AG20443 (cell line): ENCODE measurements at places on chromosomes 3 and 15.

GRCh38 chr15:96297783-96298182, 32.7 kb upstream of the NR2F2 start:
- no peak for DNase-seq

GRCh38 chr15:88071141-88071540, 185.4 kb downstream of the NTRK3 start:
- no peak for DNase-seq

DNA sequence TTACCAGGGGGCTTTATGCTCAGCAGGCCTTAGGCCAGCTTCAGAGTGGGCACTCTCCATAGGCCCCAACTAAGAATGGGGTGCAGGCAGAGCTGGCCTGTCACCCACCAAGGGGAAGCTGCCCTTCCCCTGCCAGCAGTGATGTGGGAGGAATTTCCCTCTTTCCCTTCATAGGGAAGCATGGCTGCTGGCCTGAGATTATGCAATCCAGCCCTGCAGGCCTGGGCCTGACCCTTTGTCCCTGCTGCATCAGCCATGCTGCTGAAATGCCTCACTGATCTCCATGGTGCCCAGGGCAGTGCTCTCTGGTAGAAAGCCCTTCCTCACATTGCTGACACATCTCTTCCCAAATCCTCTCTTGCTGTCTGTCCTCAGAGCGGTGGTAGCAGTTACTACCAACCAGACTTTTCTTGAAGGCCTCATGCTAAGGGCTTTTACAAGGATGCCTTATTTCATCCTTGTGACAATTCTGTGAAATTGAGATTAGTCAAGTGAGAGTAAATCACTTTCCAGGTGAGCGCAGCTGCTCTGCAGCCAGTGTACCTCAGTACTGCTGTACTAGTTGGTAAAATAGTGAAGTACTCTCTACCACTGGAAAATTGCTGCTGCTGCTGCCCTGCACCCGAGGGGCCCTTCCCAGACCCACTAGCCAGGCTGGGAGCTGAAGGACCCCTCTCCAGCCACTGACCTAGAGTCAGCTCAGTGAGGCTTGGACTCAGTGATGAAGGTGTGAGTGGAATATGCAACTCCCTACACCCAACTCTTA, 33.8 kb downstream of the MRAS start:
- DNase-seq, result peak; percentile 81

- DNase-seq, result no peak
Observed at GRCh38 chr3:53252096-53252946, 3.5 kb downstream of the TKT start.

DNA sequence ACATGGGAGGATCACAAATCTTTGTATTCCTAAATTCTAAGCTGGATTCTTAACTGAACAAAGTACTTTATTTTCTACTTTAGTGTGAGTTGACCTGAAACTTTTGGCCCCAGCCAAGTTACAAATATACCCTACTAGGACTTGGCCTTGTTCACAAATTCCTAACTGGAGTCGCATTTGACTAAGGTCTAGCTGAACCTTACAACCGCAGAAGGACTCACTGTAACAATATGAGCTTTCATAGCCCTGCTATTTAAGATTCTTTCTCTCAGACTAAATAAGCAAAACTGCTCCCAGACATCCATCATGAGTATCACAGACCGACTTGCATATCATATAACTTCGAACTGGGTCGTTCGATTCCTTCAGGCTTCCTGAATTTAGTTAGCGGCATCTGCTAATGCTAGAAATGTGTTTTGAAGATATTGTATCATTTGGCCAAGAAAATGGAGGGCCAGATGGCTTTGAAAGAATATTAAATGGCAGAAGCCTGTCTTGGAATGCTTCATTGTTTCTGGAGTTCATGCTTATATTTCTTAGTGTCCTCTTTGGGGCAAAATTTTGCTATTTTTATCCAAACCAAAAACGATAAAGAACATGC, 28.4 kb upstream of the ADAMTS9 start:
- no peak for DNase-seq

DNA sequence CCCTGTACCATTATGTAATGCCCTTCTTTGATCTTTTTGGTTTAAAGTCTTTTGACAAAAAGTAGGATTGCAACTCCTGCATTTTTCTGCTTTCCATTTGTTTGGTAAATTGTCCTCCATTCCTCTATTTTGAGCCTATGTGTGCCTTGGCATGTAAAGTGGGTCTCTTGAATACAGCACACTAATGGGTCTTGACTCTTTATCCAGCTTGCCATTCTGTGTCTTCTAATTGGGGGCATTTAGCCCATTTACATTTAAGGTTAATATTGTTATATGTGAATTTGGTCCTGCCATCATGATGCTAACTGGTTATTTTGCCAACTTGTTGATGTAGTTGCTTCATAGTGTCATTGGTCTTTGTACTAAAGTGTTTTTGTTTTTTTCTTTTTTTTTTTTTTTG, 32.4 kb downstream of the CMC1 start:
- DNase-seq, result no peak

DNA sequence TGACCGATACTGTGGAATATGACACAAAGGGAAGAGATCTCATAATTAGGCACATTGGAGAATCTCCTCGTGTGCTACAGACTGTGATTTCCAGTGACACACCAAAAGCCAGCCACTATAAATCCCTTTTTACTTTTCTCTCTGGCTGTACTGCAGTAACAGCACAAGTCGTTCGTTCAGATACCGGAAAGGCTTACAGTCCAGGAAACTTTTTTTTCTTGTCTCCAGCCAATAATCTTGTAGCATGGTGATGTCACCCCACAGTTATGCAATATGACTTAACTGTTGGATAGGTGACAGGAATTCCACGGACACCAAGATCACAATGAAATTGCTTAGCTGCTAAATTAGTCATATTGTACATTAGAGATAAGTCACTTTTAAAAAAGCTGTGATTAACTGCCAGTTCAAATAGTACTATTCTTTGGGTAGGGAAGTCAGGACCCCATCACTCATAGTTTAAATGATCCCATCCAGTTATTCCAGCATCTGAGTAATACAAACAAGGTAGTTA, 36.3 kb upstream of the TSC22D2 start:
- DNase-seq, result peak; percentile 75

DNA sequence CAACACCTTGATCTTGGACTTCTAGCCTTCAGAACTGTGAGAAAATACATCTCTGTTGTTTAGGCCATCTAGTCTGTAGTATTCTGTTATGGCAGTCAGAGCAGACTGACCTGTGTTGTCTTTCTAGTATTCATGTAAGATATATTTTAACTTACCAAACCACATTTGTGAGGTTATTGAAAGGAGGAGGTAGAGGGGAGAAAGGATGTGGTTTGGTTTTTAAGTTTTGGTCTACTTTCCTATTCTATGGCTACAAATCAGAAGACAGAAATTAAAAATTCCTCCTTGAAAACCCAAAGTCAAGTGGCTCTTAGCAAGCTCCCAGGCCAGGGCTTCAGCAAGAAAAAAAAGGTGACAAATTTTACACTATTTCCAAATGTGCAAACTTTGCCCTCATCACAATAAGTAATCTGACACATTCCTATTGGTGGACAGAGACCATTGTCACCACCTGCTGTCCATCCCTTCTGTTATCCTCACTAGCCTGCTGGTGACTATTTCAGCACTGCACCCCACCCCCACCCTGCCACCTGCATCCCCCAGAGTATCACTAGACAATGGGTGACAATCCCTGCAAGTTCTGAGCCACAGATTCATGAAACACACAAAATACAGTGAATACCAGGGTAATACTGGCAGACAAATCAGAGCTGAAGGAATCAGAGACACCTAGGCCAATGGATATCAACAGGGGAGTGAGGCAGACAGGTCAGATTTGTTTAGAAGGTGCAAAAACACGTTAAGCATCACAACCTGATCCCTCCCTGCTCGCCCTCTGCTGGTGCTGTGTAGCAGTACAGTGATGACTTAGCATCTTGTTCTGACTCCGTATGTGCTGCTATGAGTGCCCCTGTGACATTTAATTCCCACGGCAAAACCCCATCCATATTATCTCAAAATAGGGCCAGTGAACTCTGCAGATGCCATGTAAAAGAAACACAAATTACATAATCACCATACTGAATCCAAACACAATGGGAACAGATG, 79.0 kb upstream of the DCLK3 start:
- DNase-seq, result peak; percentile 38

GRCh38 chr3:23312866-23313265, 109.7 kb downstream of the UBE2E2 start:
- DNase-seq, result no peak

- no peak for DNase-seq
Observed at GRCh38 chr3:186976837-186977750, 46.8 kb downstream of the ST6GAL1 start.

GRCh38 chr3:20511863-20512505, 326.0 kb upstream of the SGO1 start:
- peak; percentile 66 for DNase-seq

- DNase-seq, result no peak
Observed at GRCh38 chr3:123791898-123792297, 92.2 kb downstream of the MYLK start.

DNA sequence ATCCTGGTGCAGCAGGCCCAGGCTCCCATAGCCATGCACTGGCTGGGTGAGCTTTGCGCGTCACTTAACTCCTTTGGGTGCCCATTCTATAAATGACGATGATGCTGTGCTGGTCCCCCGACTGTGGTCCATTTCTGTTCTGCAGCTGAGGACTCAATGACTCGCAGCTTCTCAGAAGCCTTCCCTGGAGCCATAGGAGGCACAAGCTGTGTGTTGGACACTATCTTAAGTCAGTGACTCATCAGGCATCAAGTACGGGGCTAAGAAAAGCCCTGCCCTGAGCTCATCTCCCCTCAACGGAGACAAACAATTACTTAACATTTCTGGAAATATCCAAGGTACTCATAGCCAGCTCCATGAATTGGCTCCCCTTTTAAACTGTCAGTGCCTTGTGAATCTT, 13.8 kb upstream of the MUSTN1 start:
- DNase-seq, result peak; percentile 76
